Smooth muscle cell of the umbilical artery (primary cell): ENCODE measurements at places on chromosomes 5 and 9. TPM values are rescaled to one million over a fixed set of nuclear protein-coding genes. Genes with fewer than 3 reads are reported as not detected.

GKAP1 gene
- total RNA-seq: 0.55 and 0.59 TPM in 2 replicates

MEF2C gene
- 7.7 and 10.1 TPM in 2 replicates for total RNA-seq

PAX5 gene
- total RNA-seq: not detected in 2 replicates

PTGR1 gene
- total RNA-seq: 46.6 and 60.8 TPM in 2 replicates

SPATA31A1 gene
- not detected in 2 replicates for total RNA-seq

RGS3 gene
- 39.2 and 53.7 TPM in 2 replicates for total RNA-seq

C5orf52 gene
- total RNA-seq: not detected in 2 replicates

PCDHGB3 gene
- 6.5 and 6.8 TPM in 2 replicates for total RNA-seq
